RWPE1 (cell line): ENCODE measurements at places on chromosomes 5 and 9.

DNA sequence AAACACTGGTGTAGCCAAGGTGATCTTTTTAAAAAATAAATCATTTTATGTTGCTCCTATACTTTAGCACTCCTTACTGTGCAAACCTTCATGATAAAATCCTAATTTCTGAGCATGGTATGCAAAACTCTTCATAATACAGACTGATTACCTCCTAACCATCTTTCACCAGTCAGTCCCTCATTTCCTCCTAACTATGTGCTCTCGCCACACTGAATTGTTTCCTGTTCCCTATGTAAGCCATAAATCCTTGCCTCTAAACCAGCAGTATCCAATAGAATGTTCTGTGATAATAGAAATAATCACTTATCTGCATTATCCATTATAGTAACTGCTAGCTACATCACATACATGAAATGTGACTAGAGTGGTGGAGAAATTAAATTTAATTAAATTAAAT is 10.7 kb downstream of the AP3B1 start:
- DNase-seq = no peak

GRCh38 chr9:129938291-129938979 is 103.2 kb downstream of the USP20 start:
- no peak for DNase-seq

- DNase-seq = peak; percentile 85
Observed at GRCh38 chr5:111748304-111748763, 8.7 kb downstream of the NREP start.

DNA sequence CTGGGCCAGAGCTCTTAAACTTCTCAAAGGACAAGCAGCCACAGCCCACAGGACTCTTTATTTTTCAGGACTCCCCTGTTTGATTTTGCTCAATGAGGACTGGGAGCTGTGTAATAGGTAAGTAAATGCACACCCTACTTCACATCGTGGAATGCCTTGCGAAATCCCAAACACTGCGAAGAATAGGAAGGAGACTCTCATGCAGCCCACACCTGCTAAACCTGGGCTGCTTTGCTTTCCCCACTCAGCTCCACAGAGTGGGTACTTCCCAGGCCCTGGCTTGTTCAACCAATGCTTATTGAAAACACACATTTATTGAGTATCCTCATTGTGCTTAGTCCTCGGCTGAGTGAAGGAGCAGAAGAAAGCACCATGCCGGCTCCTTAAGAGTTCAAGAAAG is 103.3 kb upstream of the FSTL4 start:
- no peak for DNase-seq

DNA sequence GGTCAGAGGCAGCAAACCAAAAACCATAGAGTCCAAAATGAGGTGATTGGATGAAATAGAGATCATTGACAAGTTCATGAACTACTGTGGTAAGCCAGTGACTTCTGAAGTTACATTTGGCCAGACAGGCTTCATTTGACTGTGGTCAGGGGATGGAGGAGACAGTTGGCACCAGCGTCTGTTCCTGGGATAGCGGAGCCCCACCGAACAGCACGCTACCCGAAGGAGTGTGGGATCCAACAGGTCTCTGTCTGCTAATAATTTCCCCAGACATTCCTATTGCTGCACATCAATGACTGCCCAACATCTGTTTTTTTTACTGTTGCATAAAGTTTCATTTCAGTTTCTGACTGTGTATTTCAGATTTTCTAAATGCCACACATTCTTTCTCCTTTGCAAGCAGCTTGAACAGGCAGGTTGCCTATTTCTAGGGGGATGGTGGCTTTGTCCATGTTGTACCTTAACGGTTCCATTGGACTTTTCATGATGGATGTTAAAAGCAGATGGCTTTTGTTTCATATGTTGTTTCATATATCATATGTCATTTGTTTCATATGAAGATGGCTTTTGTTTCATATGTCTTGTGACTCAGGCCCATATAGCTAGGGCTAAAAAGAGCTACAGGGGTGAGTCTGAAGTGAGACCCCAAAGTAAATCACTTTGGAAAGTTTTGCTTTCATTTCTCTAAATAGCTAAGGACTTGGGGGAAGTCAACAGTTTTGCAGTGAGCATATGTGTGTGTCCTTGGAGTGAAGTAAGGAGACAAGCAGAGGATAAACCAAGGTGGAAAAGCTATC is 180.8 kb downstream of the GOLPH3 start:
- no peak for DNase-seq

DNA sequence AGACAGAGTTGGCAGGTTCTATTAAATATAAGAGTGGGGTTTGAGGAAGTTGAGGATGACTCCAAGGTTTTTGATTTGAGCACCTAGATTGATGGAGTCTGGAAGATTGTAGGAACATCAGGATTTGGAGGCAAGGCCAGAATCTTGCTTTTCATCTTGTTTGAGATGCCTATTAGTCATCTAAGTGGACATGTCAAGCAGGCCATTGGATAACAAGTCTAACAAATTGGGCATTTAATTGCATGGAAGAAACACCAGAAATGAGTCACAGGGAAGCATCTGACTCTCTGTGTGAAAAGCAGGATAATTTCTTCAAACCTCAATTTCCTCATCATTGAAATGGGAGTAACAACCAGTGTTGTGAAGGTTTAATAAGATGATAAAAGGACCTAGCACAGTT is 53.3 kb upstream of the ARL15 start:
- DNase-seq = peak; percentile 34

DNA sequence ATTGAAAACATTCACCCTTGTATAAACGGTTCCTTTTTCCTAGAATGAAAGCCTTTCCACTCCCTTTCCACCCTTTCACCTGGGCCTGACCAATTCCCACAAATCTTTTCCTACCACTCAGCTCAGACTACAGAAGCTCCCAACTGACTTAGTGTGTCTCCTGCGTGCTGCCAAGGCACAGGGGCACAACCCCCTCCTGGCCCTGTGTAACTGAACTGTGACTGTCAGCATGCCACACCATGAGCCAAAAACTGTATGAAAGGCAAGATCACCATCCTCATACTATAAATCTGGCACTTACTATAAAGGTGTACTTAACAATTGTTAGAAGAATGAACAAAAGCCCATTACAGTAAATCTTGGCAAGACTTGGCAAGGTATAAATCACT is 11.5 kb downstream of the NOL8 start:
- DNase-seq = no peak

GRCh38 chr9:21854594-21854993 is 52.2 kb downstream of the MTAP start:
- peak; percentile 51 for DNase-seq

- no peak for DNase-seq
Observed at GRCh38 chr5:115418788-115419187, 122.3 kb upstream of the CCDC112 start.

- no peak for DNase-seq
Observed at GRCh38 chr5:72908664-72909063, 47.2 kb upstream of the FCHO2 start.

DNA sequence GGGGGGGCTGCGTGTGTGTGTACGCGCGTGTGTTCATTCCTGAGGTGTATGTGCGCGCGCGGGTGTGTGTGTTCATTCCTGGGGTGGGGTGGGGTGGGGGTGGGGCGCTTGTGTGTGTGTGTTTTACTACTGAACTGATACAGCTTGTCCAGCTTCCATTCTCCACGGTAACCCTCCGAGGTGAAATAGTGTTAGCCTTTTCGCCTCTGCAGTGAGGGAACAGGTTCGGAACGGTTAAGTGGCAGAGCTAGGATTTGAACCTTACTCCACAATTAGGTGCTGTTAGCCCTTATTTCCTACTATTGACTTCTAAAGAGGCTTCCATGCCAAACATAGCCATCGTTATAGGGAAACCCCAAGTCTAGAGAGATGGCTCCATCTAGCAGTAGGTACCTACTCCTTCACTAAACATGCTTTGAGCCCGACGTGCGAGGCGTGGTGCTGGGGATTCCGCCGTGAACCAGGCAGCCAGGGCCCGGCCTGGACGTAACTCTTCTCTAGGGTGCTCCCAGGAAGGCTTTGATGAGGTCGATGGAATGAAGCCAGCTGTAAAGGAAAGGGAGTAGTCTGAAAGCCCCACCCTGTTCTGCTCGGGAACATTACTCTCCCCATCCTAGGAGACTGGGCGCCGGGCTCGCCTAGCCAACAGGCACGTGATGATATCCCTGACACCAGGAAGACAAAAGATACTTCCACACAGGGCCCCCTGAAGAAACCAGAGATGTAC is 782 bp upstream of the SKP1 start:
- peak; percentile 89 for DNase-seq

- DNase-seq = no peak
Observed at GRCh38 chr5:154437281-154437965, 8.4 kb upstream of the SAP30L start.

- DNase-seq = no peak
Observed at GRCh38 chr9:127279717-127280285, 15.2 kb downstream of the GARNL3 start.

- no peak for DNase-seq
Observed at GRCh38 chr5:59001154-59001553, 418.3 kb downstream of the RAB3C start.

DNA sequence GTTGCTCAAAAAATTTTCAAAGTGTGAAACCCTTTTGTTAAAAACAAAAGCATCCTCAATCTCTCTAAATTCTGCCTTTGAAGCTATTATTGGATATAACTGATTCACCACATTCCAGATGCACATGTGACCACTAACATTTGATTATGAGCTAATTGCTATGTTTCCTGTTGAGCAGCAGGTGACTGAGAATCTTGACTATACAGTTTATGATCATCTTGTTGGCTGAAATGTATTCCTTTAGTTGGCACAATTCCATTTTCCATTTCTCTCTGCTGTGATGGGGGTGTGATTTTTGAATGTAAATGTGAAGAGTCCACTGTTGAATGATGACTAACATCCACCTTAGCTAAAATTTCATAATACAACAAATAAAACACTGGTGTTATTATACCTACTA is 10.7 kb downstream of the LYSMD3 start:
- peak; percentile 36 for DNase-seq

GRCh38 chr5:145918397-145918796 is 18.0 kb upstream of the SH3RF2 start:
- DNase-seq = no peak

DNA sequence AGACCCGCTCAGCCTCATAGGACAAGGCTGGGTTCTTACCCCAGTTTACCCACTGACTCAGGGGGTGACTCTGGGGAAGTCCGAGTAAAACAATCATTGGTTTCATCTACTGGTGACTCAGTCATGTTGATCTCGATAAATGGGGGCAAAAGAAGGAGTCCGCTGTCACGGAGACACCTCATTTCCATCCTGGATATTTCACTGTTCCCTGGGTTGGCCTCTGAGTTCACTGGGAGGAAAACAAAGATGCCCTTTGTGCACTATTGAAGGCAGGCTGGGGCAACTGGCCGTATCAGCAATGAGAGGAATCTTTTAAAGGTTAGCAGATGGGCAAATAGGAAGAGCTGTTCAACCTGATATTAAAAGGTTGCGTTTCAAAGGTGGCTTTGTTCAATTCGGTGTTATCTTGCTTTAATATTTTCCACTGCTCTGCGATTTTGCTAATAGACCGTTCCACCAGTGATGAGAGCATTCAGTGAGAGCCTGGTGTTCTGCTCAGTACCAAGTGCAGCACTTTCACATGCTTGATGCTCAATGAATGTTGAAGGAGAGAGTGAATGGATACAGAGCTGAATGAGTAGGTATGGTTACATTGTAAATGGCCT is 110.2 kb upstream of the EGFLAM start:
- DNase-seq = no peak

DNA sequence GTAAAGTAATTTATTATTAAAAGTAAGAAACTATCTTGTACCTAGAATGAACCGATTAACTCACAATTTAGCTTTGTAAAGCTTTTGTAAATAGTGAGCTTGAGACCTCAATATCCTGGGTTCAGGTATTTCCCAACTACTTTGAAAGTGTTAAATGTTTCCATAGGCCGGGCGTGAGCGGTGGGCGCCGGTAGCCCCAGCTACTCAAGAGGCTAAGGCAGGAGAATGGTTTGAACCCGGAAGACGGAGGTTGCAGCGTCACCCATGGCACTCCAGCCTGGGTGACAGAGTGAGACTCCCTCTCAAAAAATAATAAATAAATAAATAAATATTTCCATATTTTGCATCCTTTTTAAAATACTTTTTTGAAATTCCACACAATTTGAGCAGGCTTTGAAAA is 1.5 kb upstream of the ANKH start:
- DNase-seq = no peak

DNA sequence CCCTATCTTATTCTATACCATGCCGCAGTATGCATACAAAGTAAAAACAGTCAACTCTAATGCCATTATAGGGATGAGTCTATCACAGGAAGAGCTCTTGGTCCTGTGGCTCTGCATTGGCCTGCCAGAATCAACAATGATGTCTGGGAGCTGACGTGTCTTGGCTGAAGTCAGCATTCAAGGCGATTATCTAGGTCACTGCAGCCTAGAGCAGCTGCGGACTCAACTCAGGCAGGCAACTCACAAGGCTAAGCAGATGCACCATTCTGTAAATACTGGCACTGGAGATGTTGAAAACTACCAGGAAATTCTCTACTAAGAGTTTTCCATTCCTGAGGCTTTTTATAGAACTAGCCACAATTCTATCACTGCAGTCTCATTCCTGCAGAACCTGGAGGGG is 13.3 kb downstream of the SPATA9 start:
- no peak for DNase-seq

DNA sequence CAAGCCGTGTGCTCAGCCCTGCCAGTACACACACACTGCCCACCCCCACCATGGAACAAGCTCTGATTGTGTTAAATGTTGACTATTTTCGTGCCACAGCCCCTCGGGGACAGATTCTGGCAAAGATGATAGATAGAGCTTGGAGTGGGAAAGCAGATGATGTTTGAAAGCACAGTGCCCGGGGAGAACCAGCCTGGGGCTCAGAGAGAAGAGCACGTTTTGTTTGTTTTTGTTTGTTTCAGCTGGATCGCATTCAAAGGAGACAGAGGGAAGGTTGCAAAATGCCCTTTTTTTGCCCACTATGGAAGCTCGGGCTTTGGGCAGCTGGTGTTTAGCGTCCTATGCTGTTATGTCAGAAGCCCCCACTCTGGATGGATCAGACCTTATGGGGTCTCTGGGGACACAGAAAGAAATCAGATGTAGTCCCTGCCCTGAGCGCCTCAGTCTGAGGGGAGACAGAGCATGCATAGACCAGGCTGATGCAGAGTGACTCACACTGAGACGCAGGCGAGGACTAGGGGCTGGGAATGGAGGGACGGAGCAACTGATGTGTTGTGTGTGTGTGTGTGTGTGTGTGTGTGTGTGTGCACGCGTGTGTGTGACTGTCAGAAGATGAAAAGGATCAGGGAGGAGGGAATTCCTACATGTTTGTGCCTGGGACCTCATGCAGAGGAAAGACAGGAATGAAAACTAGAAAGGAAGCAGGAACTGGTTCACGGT is 229.7 kb downstream of the MELK start:
- DNase-seq = peak; percentile 34

- DNase-seq = no peak
Observed at GRCh38 chr5:76413746-76414145, 10.7 kb downstream of the IQGAP2 start.

GRCh38 chr5:159504857-159505304 is 174.6 kb upstream of the IL12B start:
- peak; percentile 72 for DNase-seq
